ENCODE measurements at places on chromosomes 7 and 10.

- no peak for DNase-seq
Observed at GRCh38 chr10:132678436-132679216, 107.3 kb downstream of the NKX6-2 start.

DNA sequence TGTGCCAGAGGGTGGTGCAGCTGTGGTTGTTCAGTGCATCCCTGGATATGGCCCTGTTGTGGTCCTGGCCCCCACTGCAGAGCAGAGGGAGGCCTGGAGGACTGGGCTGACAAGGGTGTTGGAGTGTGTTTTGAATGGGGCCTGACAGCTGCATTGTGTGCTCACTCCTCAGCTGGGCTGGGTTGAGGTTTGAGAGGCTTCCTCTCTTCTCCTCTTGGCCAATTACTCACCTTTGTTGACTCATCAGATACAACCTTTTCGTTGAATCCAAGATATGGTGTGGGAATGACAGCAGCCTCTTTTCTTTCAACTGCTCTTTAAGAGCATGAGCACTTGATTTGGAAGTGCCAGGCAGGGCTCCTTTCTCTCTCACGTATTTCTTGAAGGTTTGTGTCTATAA is 228.5 kb upstream of the COBL start:
- DNase-seq: no peak

DNA sequence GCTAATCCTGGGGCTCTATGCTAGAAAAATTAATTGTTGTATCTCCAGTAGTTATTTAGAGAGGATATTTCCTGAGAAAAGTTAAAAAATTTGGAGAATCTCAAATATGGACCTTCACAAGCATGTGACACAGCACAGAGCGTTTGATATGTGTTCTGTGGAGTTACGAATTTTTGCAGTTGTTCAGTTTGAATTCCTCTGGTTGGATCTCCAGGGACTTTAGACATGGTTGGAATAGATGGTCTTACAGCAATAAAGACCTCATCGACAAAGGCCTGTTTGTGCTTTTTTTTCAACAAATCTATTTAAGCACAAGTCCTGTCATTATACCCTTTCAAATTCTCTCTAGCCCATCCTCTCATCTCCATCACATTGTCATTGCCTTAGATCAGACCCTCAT is 138.0 kb downstream of the TES start:
- no peak for DNase-seq

DNA sequence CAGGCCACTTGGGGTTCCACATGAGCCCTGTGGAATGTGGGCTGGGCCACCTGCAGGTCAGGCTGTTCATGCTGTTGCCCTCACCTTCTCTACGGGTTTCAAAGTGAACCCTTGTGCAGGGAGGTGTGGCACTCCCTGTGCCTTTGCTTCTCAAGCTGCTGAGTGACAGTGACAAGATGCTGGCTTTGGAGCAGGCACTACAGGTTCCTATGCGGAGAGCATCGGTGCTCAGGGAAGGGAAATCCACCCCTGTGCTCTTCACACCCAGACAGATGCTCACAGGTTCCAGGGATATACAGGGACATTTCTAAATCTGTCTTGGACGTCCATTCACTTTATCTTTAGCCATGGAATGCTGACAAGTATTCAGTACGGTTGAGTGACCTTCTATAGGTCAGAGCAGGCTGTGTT is 1005.0 kb downstream of the LRMDA start:
- no peak for DNase-seq

DNA sequence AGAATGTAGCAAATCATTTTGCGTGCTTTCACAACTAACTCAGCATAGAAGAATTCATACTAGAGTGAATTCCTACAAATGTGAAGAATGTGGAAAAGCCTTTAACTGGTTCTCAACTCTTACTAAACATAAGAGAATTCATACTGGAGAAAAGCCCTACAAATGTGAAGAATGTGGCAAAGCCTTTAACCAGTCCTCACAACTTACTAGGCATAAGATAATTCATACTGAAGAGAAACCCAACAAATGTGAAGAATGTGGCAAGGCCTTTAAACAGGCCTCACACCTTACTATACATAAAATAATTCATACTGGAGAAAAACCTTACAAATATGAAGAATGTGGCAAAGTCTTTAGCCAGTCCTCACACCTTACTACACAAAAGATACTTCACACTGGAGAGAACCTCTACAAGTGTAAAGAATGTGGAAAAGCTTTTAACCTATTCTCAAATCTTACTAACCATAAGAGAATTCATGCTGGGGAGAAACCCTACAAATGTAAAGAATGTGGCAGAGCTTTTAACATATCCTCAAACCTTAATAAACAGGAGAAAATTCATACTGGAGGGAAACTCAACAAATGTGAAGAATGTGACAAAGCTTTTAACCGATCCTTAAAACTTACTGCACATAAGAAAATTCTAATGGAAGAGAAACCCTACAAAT is 40.8 kb downstream of the ZNF107 start:
- DNase-seq: no peak

- DNase-seq: no peak
Observed at GRCh38 chr7:45501791-45502190, 72.4 kb upstream of the ADCY1 start.

GRCh38 chr7:23247603-23248335 is 1.2 kb downstream of the GPNMB start:
- DNase-seq: no peak

DNA sequence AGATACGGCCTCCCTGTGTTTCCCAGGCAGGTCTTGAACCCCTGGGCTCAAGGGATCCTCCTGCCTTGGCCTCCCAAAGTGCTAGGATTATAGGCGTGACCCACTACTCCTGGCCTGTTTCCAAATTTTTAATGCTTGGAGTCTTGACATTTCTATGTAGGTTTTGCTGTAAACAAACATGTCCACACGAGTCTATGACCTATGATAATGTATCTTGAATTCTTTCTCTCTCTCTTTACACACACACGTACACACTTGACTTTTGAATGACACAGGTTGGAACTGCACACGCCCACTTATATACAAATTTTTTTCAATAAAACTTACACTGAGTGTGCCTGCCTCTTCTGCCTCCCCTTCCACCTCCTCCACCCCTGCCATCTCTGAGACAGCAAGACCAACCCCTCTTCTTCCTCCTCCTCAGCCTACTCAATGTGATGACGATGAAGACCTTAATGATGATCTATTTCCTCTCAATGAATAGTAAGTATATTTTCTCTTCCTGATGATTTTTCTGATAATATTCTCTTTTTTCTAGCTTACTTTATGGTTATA is 44.1 kb upstream of the LAMB1 start:
- no peak for DNase-seq

DNA sequence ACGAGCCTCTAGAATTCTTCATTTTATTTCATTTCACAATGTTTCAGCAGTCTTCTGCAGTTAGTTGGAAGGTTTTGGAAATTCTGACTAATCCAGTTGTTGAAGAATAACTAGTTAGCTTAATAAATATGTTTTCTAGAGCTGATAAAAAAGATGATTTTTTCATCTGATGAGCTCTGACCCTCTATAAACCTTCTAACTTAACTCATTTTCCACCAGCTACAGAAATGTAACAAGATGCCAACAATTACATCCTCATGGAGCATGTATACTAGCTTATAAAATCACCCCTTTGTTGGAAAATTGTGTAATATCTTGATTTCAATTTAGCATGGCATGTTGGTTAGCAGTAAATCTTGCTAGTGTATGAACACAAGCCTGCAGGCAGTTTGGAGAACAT is 33.1 kb downstream of the KAT6B start:
- no peak for DNase-seq
